ENCODE measurements at places on chromosomes 7 and 10. TPM values are rescaled to one million over a fixed set of nuclear protein-coding genes. Genes with fewer than 3 reads are reported as not detected.

Gene REEP3
- 80.6 TPM for total RNA-seq

- peak; percentile 68 for DNase-seq
- no peaks in the 10 kb centered on the region for H3K27me3 ChIP-seq
- H3K27ac ChIP-seq = no peak overlapping the region
- H3K36me3 ChIP-seq = no peaks in the 10 kb centered on the region
- H3K4me1 ChIP-seq = no peaks in the 10 kb centered on the region
Measured at GRCh38 chr10:86178401-86179152, 188.0 kb downstream of the GRID1 start.

- H3K27ac ChIP-seq = no peak overlapping the region
- H3K27me3 ChIP-seq = peaks cover 5% of the 10 kb centered on the region
- H3K36me3 ChIP-seq = no peaks in the 10 kb centered on the region
Measured at GRCh38 chr7:158016180-158017097, 571.2 kb downstream of the PTPRN2 start.

DNA sequence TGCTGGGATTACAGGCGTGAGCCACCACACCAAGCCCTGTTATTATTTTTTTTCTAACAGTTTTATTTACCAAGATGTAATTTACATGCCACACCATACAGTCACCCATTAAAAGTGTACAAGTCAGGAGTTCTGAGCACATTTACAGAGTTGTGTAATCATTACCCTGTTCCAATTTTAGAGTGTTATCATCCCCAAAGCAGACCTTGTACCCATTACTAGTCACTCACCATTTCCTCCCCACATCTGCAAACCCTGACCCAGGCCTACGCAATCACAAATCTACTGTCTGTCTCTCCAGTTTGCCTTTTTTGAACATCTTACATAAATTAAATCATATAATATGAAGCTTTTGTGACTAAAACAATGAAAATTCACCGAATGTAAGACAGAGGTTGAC is 402.9 kb upstream of the FOXK1 start:
- H3K4me3 ChIP-seq = no peak overlapping the region
- H3K27ac ChIP-seq = no peak overlapping the region
- H3K27me3 ChIP-seq = no peaks in the 10 kb centered on the region
- peaks cover 4% of the 10 kb centered on the region for H3K4me1 ChIP-seq
- peaks cover 4% of the 10 kb centered on the region for H3K36me3 ChIP-seq

DNA sequence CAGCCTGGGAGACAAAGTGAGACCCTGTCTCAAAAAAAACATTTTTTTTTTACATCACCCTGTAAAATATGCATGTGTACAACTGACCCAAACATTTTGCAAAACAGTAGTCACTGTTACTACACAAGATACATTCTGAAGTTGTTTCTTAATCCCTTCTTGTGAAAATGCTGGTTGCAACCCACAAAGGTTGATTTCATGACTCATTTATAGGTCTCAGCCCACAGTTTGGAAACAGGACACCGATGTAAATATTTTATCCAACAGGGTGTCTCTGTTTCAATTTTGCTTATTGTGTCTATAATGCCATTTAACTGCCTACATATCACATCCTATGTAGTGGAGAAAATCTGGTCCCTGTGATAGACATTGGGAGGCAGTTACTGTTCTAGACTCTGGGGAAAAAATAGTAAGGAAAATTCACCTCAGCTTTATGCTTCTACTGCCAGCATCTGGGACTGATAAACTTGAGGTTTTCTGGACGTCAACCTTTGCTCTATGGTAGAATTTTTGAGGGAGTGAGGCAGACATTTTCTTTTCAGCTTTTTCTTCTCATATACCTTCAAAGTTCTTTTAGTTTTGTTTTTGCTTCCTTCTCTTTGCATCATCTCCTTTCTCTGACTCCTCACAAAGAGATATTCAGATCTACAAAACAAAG is 1.6 kb upstream of the RAB19 start:
- no peak for DNase-seq
- H3K36me3 ChIP-seq = no peaks in the 10 kb centered on the region
- no peak overlapping the region for H3K4me3 ChIP-seq
- peaks cover 17% of the 10 kb centered on the region for H3K27me3 ChIP-seq
- peaks cover 20% of the 10 kb centered on the region for H3K4me1 ChIP-seq

- no peak for DNase-seq
- no peak overlapping the region for H3K4me3 ChIP-seq
- H3K27me3 ChIP-seq = no peaks in the 10 kb centered on the region
- H3K4me1 ChIP-seq = no peaks in the 10 kb centered on the region
Measured at GRCh38 chr10:62183442-62183841, 85.2 kb downstream of the RTKN2 start.
